Stimulated activated CD4-positive, alpha-beta T cell treated with anti-CD3 and anti-CD28 coated beads, Interleukin-4, amount 100 ng/mL, for 48 hours (primary cell): ENCODE measurements at places on chromosomes 13 and 19.
A peak's percentile ranks its signal among the peaks of the same experiment; 100 is the strongest.

DNA sequence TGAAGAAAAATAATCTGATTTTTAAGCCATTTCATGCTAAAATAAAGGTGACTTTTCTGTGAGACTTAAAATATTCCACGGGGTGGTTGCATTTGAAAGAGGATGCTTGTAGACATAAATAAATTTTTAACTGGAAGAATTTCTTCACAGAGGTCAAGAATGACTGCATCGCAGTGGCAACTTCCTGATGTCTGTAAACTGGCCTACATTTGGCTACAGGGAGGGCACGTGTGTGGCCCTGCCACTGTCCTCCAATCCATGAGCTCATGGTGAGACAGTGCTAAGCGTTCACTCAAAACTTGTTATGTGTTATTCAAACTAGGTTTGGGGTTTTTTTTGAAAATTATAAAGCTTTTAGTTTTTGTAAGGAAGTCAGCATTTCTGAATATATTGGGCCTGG is 1089.3 kb downstream of the EFNB2 start:
- DNase-seq, result no peak

DNA sequence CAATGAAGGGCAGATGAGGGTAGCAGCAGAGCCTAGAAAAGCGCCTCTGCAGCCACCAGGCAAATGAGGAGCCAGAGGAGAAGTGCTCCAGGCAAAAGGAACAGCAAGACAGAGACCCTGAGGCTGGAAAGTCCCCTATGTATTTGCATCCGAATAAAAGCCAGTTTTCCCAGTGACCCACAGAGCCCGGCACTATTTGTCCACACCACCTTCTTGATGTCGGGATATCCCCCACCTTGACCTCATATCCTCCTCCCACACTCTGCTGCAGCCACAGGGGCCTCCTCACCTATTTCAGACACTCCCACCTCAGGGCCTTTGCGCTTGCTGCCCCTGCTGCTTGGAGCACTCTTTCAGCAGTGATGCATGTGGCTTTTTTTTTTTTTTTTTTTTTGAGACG is 6.6 kb downstream of the ATG4D start:
- DNase-seq, result no peak

GRCh38 chr13:64314331-64314730 is 2898.7 kb upstream of the PCDH20 start:
- DNase-seq, result no peak

DNA sequence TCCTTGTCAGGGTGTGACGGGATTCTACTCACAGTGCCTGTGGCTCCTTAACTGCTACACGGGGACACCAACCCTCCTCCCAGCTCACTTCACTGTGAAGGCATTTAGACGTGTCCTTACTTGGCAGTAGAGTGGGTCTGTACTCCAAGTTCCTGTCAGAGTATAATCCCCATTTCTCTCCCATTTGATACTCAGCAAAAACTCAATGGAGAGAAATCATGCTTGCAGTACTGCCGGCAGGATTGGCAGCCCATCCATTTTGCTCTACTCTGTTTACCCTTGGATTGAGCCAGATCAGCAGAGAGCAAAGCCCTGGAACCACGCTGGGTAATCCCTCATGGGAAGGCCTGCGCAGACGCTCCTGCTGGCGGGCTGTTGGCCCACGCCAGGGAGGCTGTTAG is 28.9 kb downstream of the ARL11 start:
- DNase-seq, result no peak

GRCh38 chr19:35641515-35642151 is at the start of gene ETV2:
Gene ETV2 (plus strand): TSS chr19:35641745. CDS start chr19:35642461, 716 bp downstream.
- no peak for DNase-seq

- DNase-seq, result no peak
Measured at GRCh38 chr13:27599845-27600553, 20.3 kb downstream of the LNX2 start.

GRCh38 chr13:37806666-37807065 is 62.9 kb downstream of the TRPC4 start:
- no peak for DNase-seq

DNA sequence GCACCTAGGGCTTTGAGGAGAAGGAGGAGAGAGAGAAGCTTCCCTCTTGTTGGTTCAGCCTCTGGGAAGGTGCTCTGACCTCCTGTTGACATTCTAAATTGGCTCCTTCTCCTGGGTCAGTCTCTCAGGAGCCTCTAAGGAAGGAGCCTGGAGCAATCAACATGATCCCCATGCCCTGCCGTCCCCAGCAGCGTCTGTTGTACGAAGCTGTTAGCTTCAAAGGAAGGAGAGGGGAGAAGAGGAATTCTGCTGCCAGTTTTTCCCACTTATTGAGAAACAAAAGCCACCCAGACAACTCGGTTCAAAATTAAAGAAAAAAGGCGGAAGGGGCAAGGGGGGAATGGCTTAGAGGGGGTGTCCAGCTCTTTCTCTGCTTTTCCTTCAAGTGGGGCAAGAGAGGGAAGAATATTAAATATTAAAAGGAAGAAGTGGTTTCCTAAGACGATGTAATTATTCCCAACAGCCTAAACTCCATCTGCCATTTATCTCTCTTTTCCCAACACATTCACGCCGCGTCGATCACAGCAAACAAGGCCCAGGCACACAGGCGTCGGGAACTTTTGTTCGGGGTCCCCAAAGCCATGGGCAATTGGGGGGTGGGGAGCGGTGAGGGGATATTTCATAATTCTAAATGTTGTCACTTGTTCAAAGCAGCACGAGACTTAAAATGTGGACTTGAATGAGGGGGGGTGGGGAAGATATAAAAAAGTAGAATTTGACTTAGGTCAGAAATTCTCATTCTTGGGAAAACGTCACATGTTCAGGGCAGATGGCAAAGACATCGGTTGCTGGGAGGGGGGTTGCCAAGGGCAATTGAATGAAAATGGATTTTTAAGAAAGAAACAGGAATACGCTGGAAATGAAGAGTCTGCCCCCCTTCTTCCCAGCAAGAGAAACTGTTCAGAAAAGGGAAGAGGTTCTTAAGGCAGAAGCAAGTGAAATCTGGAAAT is 116.8 kb upstream of the CACNA1A start:
- DNase-seq, result no peak

GRCh38 chr19:17235300-17235970 is 9.4 kb downstream of the OCEL1 start:
- peak; percentile 51 for DNase-seq

DNA sequence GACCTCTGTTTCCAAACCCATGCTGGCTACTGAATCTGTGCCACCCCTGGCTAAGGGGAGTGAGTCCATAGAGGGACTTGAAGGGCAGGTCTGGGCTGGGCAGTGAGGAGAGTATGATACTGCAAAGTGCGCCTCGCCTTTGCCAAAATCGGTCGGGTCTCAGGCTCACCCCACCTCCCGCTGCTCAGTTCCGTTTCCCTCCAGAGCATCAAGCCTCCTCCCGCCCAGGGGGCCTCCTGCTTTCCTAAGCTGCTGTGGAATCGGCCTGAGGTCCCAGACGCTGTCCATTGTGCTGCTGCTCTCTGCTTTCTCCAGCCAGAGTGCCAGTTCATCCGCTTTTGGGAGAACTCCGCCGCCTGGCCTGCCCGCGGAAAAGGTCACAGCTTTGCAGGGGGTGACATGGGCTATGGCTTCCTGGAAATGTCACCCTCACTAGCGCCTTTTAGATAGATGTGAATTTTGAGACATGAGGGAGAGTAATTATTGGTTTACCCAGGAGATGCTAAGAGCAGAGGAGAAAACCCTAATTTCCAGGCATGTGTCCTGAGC is 1418.4 kb downstream of the UQCRFS1 start:
- DNase-seq, result no peak

DNA sequence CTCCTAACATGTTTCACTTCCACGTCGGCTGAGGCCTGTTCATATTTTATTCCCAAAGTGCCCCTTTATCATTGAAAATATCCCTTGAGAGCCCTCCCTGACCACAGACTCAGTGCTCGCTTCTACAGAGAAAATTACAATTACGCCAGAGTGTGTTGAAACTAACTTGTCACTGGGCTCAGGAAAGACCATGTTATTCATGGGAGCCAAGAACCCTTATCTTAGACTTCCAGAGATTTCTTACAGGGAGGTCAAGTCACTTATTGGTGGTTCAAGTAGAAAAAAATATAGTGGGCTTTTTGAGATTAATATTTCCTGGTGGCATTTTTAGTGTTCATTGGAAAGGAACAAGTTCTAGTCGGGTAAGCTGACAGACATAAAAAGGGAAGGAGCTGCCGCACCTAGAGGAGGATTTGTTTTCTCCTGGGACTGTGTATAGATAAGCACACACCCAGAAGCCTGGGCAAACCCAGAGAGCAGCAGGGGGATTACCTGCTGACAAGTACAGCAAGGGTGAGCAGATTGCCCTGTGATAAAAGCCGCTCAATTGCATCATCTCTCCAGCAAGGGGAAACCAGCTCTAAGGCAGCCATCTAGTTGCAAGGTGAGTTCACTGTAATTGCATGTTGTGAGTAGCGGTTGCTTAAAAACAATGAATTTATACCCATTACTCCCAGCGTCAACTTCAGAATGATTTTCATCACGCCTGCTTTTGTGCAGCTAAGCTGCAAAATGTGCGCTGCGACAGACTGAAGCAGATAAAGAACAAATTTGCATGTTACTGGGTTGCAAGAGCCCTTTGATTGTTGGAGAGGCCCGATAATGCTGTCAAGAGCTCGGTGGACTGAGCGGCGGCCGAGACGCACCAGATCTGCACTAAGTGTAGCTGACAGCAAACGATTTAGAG is 46.2 kb downstream of the DCT start:
- DNase-seq, result no peak

- DNase-seq, result no peak
Measured at GRCh38 chr13:98420554-98421175, 156.2 kb downstream of the STK24 start.

GRCh38 chr13:60312851-60313505 is 84.0 kb upstream of the TDRD3 start:
- no peak for DNase-seq

DNA sequence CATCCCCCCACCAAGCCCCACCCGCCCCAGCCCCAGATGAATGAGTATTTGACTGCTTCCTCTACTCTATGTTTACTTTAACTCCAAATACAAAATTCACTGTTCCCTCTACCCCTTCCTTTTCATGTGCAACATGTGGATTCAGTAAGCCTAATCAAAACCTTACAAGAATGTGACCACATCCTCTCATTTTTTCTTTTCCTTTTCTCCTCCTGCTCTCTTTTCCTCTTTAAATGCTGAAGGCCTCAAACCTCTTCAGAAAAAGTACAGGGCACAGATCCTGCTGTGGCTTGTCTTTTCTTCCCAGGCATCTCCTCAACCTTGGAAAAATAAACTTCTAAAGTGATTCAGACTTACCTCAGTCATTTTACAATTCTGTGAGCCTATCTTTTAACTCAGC is 119.0 kb downstream of the MYCBP2 start:
- no peak for DNase-seq

GRCh38 chr13:33860526-33860925 is 42.6 kb downstream of the RFC3 start:
- DNase-seq, result no peak
